ENCODE measurements at places on chromosomes 5 and 9.

DNA sequence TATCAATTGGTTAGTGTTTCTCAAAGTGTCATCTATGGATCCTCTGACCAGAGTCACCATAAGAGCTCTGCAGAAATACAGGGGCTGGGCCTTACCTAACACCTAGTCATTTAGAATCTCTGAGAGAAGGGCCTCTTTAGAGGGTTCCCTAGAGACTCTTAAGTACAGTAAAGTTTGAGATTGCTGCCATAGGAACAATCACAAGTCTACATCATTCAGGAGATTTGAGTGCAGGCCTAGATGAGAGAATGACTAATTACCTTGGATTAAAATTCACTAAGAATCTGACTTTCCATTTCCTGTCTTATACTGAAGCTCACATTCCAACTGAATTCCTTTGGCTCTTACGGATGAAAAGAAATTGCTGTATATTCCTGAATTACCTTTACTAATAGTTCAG, 182.1 kb upstream of the PTGER4 start:
- DNase-seq = no peak

DNA sequence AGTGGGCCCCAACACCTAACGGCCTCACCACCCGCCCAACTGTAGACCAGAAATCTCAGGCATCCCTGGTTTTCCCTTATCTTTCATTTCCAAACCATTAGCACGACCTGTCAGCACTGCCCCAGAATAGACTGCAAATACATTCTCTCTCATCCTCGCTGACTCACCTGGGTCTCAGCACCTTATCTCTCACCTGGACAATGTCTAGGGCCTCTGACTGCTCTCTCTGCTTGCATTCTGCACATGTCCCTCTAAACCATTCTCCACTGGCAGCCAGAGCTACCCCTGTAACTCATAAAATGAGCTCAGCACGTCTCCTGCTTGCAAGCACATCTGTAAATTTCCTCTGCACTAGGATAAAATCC, 12.7 kb downstream of the CKMT2 start:
- no peak for DNase-seq

GRCh38 chr9:136665111-136665703, 2.5 kb downstream of the EGFL7 start:
- DNase-seq = no peak

GRCh38 chr9:105171589-105171988, 72.9 kb upstream of the SLC44A1 start:
- no peak for DNase-seq

DNA sequence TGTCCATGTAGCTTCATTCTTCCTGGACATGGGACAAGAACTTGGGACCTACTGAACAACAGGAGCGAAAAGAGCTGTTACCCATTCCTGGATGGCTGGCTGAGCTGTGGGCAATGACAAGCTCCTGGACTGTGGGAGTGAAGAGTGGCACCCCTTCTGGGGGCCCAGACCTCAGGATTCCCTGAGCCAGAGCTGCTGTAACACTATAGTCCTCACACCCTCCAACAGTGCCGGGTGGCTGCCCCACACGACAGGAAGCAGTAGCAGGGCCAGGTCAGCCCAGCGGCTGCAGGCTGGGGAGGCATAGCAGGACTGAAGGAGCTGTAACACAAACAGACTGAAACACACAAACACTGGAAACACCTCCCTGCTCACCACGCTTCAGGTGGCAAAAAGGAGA, 169.7 kb upstream of the IRX2 start:
- DNase-seq = no peak

DNA sequence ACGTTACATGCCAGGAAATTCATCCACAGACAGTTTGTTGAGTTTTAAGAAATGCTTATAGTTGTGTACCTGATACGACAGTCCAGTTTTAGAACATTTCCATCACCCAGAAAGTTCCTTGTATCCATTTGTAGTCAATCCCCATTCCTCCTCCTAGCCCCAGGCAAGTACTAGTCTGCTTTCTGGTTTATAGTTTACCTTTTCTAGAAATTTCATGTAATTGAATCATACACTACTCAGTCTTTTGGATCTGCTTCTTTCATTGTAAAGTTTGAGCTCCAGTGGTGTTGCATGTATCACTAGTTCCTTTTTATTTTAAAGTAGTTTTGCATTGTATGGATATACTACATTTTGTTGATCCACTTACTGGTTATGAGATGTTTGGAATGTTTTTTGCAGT, 291.2 kb downstream of the AOPEP start:
- DNase-seq = no peak

- DNase-seq = no peak
Observed at GRCh38 chr5:134552301-134552700, 26.8 kb downstream of the JADE2 start.

- DNase-seq = no peak
Observed at GRCh38 chr9:92008041-92008440, 58.0 kb upstream of the ROR2 start.

DNA sequence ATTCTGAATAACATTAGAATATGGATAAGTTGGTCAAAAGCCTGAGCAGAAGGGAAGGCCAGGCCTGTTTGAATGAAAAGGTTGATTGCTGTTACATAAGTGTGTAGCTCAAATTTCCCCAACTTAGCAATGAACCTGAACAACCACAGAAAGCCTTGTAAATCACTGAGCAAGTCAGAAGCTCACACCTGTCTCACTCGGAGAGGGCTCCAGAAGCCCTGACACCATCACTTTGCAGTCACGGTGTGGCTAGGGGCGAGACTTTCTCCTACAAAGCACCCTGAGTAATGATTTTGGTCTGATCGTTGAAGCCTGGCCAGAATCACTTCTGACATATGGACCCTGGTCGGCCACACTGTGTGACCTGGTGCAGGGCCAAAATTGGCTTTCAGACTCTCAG, 62.0 kb downstream of the MTX3 start:
- DNase-seq = no peak

GRCh38 chr9:22863106-22863505, 416.5 kb downstream of the DMRTA1 start:
- no peak for DNase-seq

DNA sequence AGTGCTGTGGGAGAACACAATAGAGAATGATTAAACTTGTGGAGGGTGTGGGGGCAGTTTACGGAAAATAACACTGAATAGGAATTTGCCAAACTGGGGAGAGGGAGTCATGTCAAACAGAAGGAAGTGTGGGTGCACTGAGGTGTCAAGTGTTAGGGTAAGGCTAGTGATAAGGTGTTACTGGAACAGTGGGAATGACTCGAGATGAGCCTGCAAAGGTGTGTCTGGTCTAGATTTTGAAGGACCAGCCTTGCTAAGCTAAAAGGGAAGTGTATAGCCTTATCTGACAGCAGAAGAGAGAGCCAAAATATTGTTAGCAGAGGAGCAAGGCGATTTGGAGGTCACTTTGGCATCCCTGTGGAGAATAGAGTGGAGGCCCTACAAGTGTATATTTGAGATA, 4.2 kb downstream of the CNOT6 start:
- no peak for DNase-seq

DNA sequence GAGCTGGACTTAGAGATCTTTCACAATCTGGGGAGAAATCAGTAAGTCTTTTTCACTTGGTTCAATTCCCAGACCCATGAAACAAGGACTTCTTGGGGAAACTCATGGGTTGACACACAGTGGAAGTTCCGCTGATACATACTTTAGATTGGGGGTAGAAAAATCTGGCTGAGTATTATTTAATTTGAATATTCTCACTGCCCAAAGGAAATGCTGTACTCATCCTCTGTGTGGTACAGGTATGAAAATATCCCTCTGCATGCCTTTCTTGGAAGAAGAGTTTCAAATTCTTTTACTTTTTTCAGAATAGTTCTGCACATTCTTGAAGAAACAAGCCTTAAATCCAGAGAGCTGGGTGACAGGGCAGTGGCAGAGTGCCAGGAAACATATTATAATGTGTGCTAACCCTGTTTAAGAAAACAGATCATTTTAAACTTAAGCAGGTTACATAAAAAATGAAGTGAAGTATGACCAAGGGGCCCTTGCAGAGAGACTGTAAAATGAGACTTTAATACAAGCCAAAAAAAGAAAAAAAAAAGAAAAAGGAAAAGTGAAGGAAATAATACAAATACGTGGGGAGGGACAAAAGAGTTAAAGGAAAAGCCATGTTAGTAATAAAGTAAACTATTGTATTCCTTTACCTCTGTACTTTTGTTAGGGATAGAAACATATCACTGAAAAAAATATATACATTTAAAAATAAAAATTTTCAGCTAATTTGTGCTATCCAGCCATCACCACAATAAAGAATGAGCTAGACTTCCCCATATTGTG, 173.4 kb upstream of the NR3C1 start:
- DNase-seq = peak; percentile 59

- DNase-seq = no peak
Observed at GRCh38 chr9:19102181-19102630, 498 bp downstream of the HAUS6 start.

DNA sequence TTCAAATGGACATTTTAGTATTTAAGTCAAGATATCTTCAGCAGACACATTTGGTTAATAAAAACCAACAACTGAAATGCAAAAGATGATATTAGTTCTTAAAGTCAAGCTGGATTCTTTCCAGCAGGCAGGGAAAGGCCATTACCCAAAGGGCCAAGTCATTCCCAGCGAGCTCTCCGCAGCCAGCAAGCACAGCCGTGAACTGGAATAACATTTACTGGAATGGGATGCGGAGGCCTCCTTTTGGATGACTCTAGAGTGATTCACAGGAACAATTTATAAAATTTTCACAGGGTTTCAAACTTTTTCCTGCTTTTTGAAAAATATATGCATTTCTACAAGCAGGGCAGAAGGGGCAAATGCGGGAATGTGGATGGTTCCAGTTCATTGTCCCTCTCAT, 76.6 kb upstream of the DAB2 start:
- DNase-seq = no peak

DNA sequence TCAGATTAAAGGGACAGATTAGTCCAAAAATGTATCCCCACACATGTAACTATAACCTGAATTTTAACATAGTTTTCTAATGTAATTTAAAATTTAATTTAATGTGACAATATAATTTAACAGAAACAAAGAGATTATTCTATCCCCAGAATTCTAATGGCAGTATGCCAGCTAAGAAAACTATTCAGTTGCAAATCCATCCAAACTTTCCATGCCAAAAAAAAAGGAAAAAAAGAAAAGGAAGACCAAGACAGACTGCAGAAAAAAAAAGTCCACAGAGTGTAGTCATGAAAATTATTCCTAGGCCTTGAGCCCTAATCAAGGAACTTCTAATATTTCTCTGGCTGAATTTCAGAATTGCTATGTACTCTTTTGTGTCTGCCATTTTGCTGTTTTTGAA, 217.6 kb downstream of the CDH18 start:
- DNase-seq = no peak

DNA sequence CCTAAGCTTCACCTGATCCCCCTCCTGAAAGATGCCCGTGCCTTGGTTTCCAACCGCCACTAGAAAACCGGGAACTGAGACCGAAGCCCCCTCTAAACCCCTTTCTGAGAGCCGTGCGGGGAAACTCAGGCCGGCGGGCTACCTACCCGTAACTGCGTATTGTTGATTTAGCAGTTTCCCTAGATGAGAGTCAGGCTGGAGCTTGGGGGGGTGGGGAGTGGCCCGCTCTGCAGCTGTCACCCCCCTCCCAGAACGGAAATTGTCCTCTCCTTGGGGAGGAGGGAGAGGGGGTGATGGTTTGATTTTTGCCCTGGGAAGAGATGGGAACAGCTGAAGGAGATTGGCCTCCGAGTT, 2.5 kb downstream of the CXXC5 start:
- no peak for DNase-seq

- no peak for DNase-seq
Observed at GRCh38 chr5:114448481-114448880, 86.6 kb downstream of the KCNN2 start.

GRCh38 chr9:135447126-135447525, 32.5 kb upstream of the PPP1R26 start:
- DNase-seq = no peak

GRCh38 chr9:134360180-134360759, 34.0 kb downstream of the RXRA start:
- DNase-seq = no peak

- no peak for DNase-seq
Observed at GRCh38 chr5:15261269-15261995, 238.5 kb upstream of the FBXL7 start.

DNA sequence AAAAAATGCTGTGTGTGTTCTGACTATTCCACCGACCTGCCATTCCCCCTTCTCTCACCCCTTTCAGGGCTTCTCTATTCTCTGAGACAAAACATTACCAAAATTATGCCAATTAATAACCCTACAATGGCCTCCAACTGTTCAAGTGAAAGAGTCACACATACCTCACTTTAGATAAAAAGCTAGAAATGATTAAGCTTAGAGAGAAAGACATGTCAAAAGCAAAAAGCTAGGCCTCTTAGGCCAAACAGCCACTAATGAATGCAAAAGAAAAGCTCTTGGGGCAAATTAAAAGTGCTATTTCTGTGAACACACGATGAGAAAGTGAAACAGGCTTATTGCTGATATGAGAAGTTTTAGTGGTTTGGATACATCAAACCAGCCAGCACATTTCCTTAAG, 279.6 kb upstream of the GRAMD2B start:
- DNase-seq = no peak

DNA sequence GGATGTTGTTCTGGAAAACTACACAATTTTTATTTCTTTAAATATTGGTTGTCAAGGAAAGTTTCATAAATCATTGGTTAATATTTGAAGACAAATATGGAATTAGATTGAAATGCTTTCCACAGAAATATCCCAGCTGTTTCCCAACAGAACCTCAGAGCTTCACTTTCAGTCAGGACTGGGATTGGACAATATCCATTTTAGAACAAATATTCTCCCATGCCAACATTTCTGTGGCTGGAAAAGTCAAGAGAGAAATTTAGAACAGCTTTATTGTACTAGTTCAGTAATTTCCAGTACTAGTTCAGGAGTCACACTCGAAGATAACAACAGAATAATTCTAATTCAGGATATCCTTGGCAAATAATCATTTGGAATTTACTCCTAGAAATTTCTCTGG, 116.1 kb upstream of the TUT7 start:
- DNase-seq = no peak

GRCh38 chr5:175681968-175682340, 24.1 kb downstream of the HRH2 start:
- no peak for DNase-seq

GRCh38 chr5:127031863-127032232, 1.5 kb upstream of the MARCHF3 start:
- no peak for DNase-seq

- DNase-seq = no peak
Observed at GRCh38 chr9:17875886-17876285, 297.0 kb downstream of the SH3GL2 start.

DNA sequence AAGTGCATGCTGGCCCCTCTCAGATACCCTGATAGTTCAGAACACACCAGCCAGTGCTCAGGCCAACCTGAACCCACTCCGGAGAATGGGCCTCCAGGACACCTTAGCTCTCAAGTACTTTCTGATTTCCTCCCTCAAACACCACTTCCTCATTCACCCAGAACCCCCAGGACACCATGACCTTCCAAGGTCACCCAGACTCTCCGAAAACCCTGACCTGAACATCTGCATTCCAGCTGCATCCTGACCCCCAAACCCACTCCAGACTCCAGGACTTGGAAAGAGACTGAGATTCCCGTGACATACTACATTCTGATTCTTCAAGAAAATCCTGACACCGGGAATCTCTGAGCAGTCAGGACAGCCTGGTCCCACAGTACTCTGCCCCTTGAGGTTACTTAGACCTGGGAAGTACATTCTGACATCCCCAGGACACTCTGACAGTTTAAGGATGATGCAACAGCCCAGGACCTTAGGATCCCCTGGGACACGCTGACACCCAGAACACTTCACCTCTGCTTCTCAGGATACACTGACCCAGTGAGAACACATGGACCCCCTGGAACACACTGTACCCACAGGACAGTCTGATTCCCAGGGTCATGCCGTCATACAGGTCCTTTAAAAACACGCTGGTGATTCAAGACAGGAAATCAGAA, 747 bp upstream of the PROP1 start:
- DNase-seq = no peak

- DNase-seq = no peak
Observed at GRCh38 chr5:146669656-146670055, 153.7 kb upstream of the GPR151 start.

Measured in left renal cortex interstitium (tissue), 4 donors.